H1 (cell line): ENCODE measurements at places on chromosomes 7 and 10.

- DNase-seq, result no peak
These were observed 6.7 kb downstream of the COL1A2 start for GRCh38 chr7:94401428-94401814.

GRCh38 chr7:127348247-127348631 is 44.3 kb downstream of the ZNF800 start:
- no peak for DNase-seq

GRCh38 chr7:113968713-113969112 is 49.9 kb upstream of the PPP1R3A start:
- no peak for DNase-seq

DNA sequence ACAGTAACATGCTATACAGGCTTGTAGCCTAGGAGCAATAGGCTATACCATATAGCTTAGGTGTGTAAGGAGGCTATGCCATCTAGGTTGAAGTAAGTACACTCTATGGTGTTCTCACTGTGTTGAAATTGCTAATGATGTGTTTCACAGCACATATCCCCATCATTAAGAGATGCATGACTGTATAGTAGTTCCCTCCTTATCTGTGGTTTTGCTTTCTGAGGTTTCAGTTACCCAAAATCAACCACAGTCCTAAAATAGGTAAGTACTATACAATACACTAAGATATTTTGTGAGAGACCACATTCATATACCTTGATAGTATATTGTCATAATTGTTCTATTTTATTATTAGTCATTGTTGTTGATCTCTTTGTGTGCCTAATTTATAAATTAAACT is 12.7 kb downstream of the FZD1 start:
- no peak for DNase-seq

GRCh38 chr7:82690929-82691328 is 247.4 kb upstream of the CACNA2D1 start:
- DNase-seq, result no peak

DNA sequence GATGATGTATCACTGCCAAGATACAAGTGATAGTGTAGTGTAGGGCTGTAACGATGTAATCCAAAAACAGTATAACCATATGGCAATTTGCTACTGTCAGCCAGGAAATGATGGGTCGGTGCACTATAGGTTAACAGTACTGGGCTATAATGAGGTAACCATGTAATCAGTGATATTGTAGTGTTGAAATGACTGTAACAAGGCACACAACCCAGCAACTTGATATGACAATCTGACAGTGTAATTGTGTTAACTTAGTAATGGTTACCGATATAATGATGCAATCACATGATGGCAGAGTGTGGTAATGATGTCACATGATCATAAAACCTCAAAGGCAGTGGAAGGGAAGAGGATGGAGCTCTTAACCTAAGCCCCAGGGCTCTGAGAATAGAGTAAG is 73.8 kb upstream of the SLF2 start:
- no peak for DNase-seq

- DNase-seq, result no peak
These were observed 516.3 kb upstream of the TEX47 start for GRCh38 chr7:89311886-89312285.

- no peak for DNase-seq
These were observed 9.6 kb upstream of the AKR1B1 start for GRCh38 chr7:134468475-134468874.
